NCI-H510A (cell line): ENCODE measurements at places on chromosomes 7 and 10.

DNA sequence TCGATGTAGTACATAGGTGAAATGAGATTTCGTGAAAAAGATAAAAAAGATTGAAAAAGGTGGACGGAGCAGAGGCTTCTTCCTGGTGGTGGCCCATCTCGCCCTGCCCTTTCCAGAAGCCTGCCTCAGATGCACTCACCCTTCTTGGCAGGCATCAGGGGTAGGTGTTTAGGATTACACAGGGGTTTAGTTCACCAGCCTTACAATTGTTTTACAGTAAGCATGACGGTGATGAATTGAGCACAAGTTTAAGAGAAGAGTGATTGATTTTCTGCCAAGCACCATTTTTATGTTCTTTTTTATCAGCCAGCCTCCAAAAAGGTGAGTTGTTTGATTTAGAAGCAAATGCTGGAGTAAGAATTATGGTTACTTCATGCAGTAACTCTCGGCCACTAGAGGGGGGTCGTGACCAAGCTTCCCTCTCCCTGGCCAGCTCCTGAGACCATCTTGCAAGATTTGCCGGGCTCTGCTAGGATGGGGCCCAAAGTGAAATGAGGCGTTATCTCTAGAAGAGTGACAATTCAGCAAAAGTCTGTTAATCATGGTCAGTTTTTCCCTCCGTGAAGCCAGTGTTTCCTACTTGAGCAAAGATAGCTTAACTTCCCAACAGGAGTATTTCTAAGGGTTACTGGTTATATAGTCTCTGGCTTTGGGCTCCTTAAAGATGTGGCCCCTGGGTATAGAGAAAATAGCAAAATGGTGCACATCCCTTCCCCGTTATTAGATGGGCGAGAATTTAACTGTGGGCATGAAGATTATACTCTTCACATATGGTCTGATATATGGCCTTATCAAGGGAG is 228.8 kb downstream of the BMPER start:
- peak; percentile 13 for DNase-seq

GRCh38 chr10:130411496-130412085 is 275.4 kb downstream of the GLRX3 start:
- no peak for DNase-seq

DNA sequence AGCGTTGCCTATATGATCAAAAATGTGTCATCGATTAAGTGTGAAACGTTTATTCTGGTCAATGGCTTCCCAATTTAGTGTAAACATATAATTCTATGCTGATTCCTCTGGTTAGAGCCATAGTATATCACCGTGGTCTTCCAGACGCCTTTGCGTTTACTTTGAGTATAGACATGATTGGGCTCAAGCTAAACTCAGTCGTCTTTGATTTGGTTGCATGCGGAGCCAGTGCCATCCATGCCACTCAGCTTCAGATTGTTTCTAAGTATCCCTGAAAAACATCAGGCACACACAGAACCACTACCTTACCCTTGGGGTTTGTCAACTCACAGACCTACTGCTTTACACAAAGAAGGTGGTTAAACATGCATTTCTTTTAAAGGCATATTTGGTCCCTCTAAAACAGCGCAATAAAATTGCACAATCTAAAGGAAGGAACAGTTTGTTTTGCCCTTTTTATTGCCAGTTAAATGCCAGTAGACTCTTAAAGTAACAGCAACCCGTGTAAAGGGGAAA is 273.6 kb upstream of the KLF6 start:
- no peak for DNase-seq

GRCh38 chr7:44071726-44072363 is 6.5 kb upstream of the PGAM2 start:
- no peak for DNase-seq

DNA sequence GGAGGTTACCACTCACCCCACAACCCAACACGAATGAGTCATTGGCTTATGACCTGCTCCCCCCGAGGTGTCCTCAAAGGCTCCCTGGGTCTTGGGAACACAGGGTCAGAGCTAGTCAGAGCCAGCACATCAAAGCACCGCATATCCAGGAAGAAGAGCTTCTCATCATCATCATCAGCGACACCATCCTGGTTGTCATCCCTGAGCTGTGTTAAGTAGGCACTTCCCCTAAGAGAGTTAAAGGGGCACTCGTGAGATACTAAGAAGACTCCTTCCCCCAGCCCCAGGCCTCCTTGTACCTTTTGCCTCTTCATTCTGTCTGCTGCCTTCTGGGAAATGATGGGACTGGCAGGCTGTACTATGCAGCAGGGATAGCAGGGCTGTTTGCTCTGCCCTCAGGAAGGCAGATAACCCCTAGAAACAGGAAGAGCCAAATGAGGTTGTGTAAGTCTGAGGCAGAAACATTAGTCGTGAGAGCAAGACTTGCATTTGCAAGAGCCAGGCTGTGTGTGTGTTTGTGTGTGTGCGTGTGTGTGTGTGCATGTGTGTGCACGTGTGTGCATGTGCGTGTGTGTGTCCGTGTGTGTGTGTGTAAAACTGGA is 11.1 kb upstream of the CPA1 start:
- DNase-seq: no peak

GRCh38 chr7:154644366-154644765 is 358.6 kb downstream of the PAXIP1 start:
- no peak for DNase-seq

- no peak for DNase-seq
These were observed 918.6 kb upstream of the AUTS2 start for GRCh38 chr7:68679459-68680234.
